Placental pericyte (primary cell): ENCODE measurements at places on chromosomes 16 and 17. TPM values are rescaled to one million over a fixed set of nuclear protein-coding genes. Genes with fewer than 3 reads are reported as not detected.

OR1A1 gene
- total RNA-seq = not detected in 2 replicates

KCNH6 gene
- 0.14 TPM in 1 of 2 replicates, not detected in the other for total RNA-seq

SLC12A3 gene
- total RNA-seq = not detected in 2 replicates

DHX38 gene
- 60.6 and 75.1 TPM in 2 replicates for total RNA-seq

CDH15 gene
- 0.14 and 0.66 TPM in 2 replicates for total RNA-seq

MT1G gene
- total RNA-seq = not detected in 2 replicates

KRT36 gene
- 0.22 TPM in 1 of 2 replicates, not detected in the other for total RNA-seq

NBR1 gene
- total RNA-seq = 95.2 and 109 TPM in 2 replicates

GFAP gene
- total RNA-seq = 0.57 and 1.1 TPM in 2 replicates

KRT39 gene
- total RNA-seq = 0.43 TPM in 1 of 2 replicates, not detected in the other

GNAO1 gene
- total RNA-seq = 0.22 and 0.29 TPM in 2 replicates

PRSS27 gene
- 0.57 and 0.66 TPM in 2 replicates for total RNA-seq

FUS gene
- 45.3 and 78.0 TPM in 2 replicates for total RNA-seq

GAS2L2 gene
- total RNA-seq = not detected in 2 replicates

SYT17 gene
- 0.43 and 0.66 TPM in 2 replicates for total RNA-seq

KRT40 gene
- 0.14 TPM in 1 of 2 replicates, not detected in the other for total RNA-seq

FOXJ1 gene
- not detected in 2 replicates for total RNA-seq

LGALS9 gene
- total RNA-seq = 3.0 and 3.3 TPM in 2 replicates

QPRT gene
- 25.5 and 137 TPM in 2 replicates for total RNA-seq

TEKT1 gene
- not detected in 2 replicates for total RNA-seq
